HFF-Myc (cell line): ENCODE measurements at places on chromosomes 16 and 17.

GRCh38 chr17:45277992-45278391, 16.1 kb upstream of the SPATA32 start:
- no peak for DNase-seq

- DNase-seq: no peak
These were observed 57.7 kb downstream of the CMC2 start for GRCh38 chr16:80948886-80949493.

GRCh38 chr16:65657071-65657494, 535.2 kb upstream of the CDH11 start:
- DNase-seq: no peak

GRCh38 chr16:10738231-10739077, 5.2 kb upstream of the NUBP1 start:
- DNase-seq: no peak

DNA sequence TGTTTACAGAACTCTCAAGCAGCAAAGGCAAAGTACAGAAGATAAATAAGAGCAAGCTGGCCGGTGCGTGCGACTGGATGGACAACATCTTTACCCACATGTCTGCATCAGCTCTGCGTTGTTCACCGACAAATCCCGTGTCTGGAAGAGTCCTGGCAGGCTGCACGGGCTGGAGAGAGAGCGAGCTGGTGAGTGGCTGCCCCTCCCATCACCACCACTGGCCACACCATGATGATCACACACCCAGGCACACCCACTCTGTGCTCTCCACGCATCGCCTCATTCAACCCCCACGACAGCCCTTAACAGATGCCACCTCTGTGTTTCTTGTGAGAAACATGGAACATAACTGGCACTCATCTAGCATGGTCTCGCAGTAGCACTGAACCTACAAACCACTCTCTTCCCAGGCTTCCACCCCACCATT, 59.2 kb downstream of the ANKRD11 start:
- DNase-seq: peak; percentile 71

DNA sequence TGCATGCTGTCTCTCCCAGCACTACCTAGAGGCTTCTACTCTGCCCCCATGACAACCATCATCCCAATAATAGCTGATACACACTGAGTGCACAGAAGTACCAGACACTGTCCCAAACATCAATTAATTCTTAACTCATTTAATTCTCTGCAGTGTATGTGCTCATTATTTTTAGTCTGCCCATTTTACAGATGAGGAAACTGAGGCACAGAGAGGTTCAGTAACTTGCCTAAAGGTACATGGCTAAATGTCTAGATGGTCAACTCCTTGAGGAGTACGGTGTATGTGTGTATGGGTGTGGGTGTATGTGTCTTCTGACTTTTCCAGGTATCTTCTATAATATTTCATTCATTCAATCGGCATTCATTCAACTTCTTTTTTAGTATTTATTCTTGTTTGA, 407.9 kb downstream of the SOX9 start:
- no peak for DNase-seq

DNA sequence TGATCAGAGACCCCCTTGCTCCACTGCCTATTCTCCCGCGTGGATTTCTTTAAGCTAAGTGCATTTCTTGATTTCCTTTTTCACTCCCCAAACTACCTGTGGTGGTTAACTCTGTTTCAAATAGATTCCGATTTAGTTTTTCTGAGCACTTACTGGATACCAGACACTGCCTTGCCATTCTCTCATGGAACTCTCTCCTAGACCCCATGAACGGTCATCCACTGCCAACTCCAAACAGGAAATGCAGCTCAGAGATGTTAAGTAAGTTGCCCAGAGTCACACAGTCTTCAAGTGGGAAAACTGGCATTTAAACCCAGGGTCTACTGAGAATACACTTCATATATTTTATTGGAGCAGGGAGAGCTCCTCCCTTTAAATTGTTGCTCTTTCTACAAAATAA, 199.4 kb downstream of the MAF start:
- no peak for DNase-seq
